ENCODE measurements at places on chromosomes 7 and 10. TPM values are rescaled to one million over a fixed set of nuclear protein-coding genes. Genes with fewer than 3 reads are reported as not detected.

The ACSM6 gene
- total RNA-seq = not detected

- no peak for DNase-seq
Measured at GRCh38 chr10:11441151-11441535, 170.3 kb downstream of the USP6NL start.

GRCh38 chr7:66321283-66321682, 116.1 kb downstream of the TPST1 start:
- no peak for DNase-seq

DNA sequence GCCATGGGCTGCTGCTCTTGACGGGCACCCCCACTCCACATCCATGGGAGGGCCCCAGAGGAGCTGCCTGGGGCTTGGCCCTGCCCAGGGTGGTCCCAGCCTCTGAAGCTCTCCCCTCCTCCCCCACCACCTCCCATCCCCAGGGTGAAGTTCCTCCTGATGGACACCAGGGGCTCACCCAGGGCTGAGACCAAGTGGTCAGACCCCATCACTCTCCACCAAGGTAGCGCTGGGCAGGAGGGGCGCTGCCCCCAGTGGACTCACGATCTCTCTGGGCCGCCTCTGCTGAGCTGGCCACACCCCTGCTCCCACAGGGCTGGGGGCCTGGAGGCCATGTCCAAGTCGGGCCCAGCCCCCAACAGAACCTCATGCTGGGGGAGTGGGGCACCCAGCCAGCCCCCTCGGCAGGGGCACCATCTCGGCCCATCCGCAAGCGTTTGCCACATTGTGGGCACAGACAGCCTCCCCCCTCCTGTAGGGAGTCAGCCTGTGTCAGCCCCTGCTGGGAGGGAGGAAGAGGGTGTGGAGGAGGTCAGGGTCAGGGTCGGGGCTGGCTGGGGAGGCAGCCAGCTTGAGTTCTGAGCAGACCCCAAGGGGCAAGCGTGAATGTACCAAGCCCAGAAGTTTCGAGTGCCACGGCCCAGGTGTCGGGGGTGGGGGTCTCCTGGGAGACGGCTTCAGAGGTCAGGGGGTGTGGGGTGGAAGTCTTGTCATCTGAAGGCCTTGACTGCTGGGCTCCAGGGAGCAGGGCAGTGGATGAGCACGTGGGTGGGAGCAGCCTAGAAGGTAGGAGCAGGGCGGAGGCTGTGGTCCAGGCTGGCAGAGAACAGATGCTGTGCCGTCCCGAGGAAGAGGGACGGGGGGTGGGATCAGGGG, 2.8 kb downstream of the UPK3B start:
- DNase-seq = no peak

DNA sequence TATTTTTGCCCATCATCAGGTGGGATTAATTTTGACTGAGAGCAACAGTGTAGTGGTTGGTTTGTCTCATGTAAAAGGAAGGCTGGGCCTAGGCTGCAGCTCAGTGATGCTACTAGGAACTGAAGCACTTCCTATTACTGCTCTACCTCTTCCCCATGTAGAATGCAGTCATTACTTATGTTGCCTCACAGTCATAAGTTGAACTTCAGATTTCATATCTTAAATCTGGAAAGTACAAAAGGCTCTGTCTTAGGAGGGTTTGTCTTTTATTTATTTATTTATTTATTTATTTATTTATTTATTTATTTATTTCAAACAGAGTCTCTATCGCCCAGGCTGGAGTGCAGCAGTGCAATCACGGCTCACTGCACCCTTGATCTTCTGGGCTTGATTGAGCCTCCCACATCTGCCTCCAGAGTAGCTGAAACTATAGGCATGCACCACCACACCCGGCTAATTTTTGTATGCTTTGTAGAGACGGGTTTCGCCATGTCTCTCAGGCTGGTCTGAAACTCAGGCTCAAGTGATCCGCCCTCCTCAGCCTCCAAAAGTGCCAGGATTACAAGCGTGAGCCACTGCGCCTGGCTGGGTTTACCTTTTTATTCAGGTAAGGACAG, 721.7 kb upstream of the GALNT17 start:
- no peak for DNase-seq

- DNase-seq = no peak
Measured at GRCh38 chr10:109762555-109762954, 160.8 kb downstream of the XPNPEP1 start.

DNA sequence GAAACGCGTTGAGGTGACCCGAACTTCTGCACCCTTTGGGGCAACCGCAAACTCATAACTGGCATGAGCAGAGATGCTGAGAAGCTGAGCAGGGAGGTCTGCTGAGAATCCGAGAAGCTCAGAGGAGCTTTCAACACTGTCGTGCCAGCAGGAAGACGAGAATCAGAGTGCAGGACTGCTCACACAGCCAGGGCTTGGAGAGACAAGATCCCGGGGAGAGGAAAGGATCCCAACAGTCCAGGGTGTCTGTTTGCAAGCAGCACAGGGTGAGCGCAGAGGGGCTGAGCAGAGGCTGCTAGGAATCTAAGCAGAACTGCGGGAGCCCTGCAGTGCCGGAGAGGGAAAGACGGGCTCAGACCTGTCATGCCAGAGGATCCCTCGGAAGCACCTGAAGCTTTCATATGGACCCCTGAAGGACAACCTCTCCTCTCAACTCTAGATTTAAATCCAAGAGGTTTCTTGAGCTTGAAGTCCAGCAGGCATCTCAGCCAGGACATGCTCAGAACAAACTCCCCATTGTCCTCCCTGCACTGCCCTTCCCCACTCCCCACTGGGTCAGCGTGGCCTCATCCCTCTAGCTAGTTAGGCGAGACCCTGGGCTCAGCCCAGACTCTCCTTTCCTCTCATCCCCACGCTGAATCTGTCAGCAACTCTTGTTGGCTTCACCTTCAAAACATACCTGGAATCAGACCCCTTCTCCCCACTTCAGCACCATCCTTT, 40.7 kb downstream of the FOXL3 start:
- no peak for DNase-seq

GRCh38 chr7:87190783-87191182, 28.7 kb downstream of the TMEM243 start:
- DNase-seq = no peak

- no peak for DNase-seq
Measured at GRCh38 chr10:58107506-58107905, 160.2 kb downstream of the IPMK start.
